Fibroblast of lung (primary cell): ENCODE measurements at places on chromosomes 13 and 19. TPM values are rescaled to one million over a fixed set of nuclear protein-coding genes. Genes with fewer than 3 reads are reported as not detected.
A peak's percentile ranks its signal among the peaks of the same experiment; 100 is the strongest.

- peaks cover 4% of the 10 kb centered on the region for H3K4me1 ChIP-seq
- peaks cover 41% of the 10 kb centered on the region for H3K36me3 ChIP-seq
- H3K27ac ChIP-seq, result no peak overlapping the region
- DNase-seq, result no peak
- H3K4me3 ChIP-seq, result no peak overlapping the region
- no peaks in the 10 kb centered on the region for H3K27me3 ChIP-seq
Measured at GRCh38 chr19:46610413-46610775, 9.3 kb downstream of the CALM3 start.

GRCh38 chr13:78993792-78994191, 334.8 kb upstream of the OBI1 start:
- H3K36me3 ChIP-seq, result no peaks in the 10 kb centered on the region
- DNase-seq, result no peak

GRCh38 chr13:99959540-99960230, 11.9 kb downstream of the ZIC5 start:
- no peak overlapping the region for H3K4me3 ChIP-seq
- DNase-seq, result no peak
- no peaks in the 10 kb centered on the region for H3K36me3 ChIP-seq
- peaks cover 66% of the 10 kb centered on the region for H3K27me3 ChIP-seq
- H3K27ac ChIP-seq, result no peak overlapping the region

DNA sequence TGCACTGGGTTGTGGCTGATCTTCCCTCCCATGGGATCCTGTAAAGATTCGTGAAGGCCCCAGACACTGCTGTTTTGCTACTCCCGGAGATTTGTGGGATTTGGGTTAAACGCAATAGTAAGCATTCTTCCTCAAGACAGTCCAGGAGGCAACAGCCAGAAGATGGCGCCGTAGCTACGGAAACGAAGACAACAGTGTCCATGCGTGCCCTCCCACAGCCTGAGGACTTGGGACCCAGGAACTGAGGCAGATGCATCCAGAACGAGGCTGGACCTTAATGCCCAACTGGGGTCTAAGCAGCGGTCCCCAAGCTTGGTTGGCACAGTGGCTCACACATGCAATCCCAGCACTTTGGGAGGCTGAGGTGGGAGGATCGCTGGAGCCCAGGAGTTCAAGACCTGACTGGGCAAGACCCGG, 57.6 kb upstream of the ZNF507 start:
- no peak overlapping the region for H3K27ac ChIP-seq
- no peaks in the 10 kb centered on the region for H3K36me3 ChIP-seq
- H3K4me1 ChIP-seq, result no peaks in the 10 kb centered on the region
- peak; percentile 8 for DNase-seq
- H3K27me3 ChIP-seq, result no peaks in the 10 kb centered on the region

GRCh38 chr13:40272776-40273139, 393.7 kb downstream of the FOXO1 start:
- H3K4me3 ChIP-seq, result no peak overlapping the region
- no peaks in the 10 kb centered on the region for H3K27me3 ChIP-seq
- no peak overlapping the region for H3K27ac ChIP-seq
- DNase-seq, result peak; percentile 43
- peaks cover 6% of the 10 kb centered on the region for H3K4me1 ChIP-seq

DNA sequence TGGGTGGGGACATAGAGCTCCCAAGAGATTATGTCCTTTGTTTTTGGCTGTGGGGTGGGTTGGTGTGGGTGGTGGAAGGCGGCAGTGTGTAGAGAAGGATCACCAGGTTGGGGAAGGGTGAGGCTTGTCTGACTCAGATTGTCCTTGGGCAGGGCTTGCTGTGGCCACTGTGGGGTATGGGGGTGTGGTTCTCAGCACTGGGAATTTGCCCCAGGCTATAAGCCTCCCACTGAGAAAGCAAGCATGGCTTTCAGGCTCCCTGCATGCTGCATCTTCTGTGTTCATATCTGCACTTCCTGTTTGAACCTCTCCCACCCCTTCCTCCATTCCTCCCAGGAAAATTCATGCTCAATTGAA, 34.9 kb downstream of the DNAJC15 start:
- H3K27ac ChIP-seq, result peak overlapping the region; percentile 27
- no peaks in the 10 kb centered on the region for H3K36me3 ChIP-seq
- no peaks in the 10 kb centered on the region for H3K27me3 ChIP-seq
- H3K4me3 ChIP-seq, result peak overlapping the region; percentile 3
- peaks cover 11% of the 10 kb centered on the region for H3K4me1 ChIP-seq

- H3K4me1 ChIP-seq, result no peaks in the 10 kb centered on the region
- H3K36me3 ChIP-seq, result no peaks in the 10 kb centered on the region
- peak overlapping the region; percentile 76 for H3K4me3 ChIP-seq
- H3K27ac ChIP-seq, result no peak overlapping the region
Measured at GRCh38 chr19:57887195-57887941, 1.5 kb downstream of the ZNF814 start.

GRCh38 chr13:28984825-28985224, 164.7 kb downstream of the MTUS2 start:
- no peak overlapping the region for H3K4me3 ChIP-seq
- no peaks in the 10 kb centered on the region for H3K27me3 ChIP-seq
- DNase-seq, result no peak

GRCh38 chr13:98346904-98347636, 170.0 kb upstream of the RNF113B start:
- no peak overlapping the region for H3K27ac ChIP-seq
- no peaks in the 10 kb centered on the region for H3K4me1 ChIP-seq
- no peaks in the 10 kb centered on the region for H3K36me3 ChIP-seq

GDF15 gene
- 8.6 and 24.3 TPM in 2 replicates for polyA plus RNA-seq
